ENCODE measurements at places on chromosomes 1 and 21.

DNA sequence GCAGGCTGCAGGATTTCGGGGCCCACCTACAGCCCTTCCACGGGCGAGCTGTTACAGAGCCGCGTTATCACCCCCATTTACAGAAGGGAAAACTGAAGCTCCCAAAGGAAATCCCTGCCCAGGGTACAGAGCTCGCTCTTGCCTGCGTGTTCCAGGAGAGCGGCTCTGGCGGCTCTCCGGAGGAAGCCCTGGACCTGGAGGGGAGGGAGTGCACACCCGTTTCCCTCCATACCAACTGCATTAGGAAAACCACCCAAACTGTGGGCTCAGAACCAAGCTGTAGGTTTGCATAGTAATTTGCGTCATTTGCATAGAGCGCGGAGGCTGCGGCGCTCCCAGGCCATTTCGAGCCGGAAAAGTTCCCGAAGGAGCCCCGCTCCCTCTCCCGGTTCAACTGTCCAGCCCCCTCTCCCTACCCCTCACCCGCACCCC is 24.7 kb upstream of the ADGRB2 start:
- H3K4me3 ChIP-seq, result peak overlapping the region; percentile 69
- H3K4me1 ChIP-seq, result peaks cover 10% of the 10 kb centered on the region
- peak; percentile 80 for DNase-seq
- peak overlapping the region; percentile 94 for H3K27ac ChIP-seq

- no peak for DNase-seq
- H3K27ac ChIP-seq, result no peak overlapping the region
- H3K4me1 ChIP-seq, result no peaks in the 10 kb centered on the region
- H3K27me3 ChIP-seq, result no peaks in the 10 kb centered on the region
Measured at GRCh38 chr1:93322349-93322748, 23.4 kb upstream of the DR1 start.

DNA sequence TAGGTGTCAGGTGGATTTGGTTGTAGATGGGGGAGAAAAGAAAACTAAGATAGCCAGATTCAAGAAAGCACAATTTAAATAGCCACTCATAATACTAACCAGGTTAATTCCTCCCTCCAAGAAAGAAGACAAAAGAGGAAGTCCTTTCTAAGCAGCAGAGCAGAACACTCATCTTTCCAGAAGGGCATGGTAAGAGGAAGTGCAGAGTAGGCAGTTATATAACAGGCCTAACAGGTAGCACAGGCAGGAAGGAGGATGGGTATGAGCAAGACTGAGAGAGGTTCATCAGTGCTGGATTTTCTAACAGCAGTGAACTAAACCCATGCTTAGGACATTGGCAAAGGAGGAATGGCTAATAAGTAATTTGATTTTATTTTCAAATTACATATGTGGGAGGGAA is 517.5 kb downstream of the PLPP3 start:
- no peaks in the 10 kb centered on the region for H3K36me3 ChIP-seq
- no peak overlapping the region for H3K27ac ChIP-seq
- no peak overlapping the region for H3K4me3 ChIP-seq
- no peaks in the 10 kb centered on the region for H3K27me3 ChIP-seq
- DNase-seq, result no peak

DNA sequence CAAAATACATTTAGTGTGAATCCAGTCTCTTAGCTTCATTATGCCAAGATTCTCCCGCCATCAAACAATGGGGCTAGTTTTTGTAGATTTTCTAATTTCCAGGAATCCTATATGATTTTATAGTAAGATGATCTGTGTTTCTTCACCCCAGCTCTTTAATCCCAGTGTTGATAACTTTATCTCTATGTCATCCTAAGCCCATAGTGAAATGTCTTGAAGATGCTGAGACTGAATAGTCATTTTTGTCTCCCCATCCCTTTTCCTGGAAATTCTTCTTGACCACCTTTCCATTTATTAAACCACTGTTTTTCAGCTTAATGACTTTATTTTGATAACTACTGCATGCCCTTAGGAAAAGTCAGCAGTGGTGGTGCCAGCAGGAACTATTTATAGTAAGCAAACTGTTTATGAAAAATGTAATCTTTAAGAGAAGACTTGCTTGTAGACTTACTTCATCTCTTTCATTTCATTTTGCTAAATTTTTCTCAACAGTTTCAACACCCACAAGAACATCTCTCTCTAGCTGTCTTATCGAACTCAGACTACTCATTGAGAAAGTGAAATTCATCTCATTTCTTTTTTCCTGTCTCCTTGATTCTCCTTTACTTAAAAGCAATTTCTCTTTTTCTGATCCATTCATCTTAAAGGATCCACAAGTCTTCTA is 116.6 kb downstream of the NTMT2 start:
- H3K4me1 ChIP-seq, result no peaks in the 10 kb centered on the region
- no peaks in the 10 kb centered on the region for H3K27me3 ChIP-seq
- H3K36me3 ChIP-seq, result no peaks in the 10 kb centered on the region
- no peak overlapping the region for H3K4me3 ChIP-seq

DNA sequence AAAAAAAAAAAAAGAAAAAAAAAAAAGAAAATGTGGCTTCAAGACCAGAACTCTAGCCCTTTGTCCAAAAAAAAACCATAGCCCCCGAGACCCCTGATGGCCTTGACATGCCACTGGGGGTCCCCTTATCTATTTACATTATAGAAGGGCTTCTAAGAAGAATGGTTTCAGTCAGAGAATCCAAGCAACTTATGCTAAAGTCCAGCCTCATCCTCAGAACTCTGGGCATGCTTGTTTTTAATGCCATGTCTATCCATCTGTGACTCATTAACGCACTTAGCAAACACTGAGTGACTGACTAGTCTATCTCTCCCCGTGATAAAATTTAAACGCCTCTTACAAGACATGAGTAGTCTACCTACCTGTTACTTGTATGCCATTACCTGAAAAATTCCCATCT is 29.3 kb downstream of the ERG start:
- DNase-seq, result no peak
- no peaks in the 10 kb centered on the region for H3K4me1 ChIP-seq
- H3K27ac ChIP-seq, result no peak overlapping the region
- H3K27me3 ChIP-seq, result no peaks in the 10 kb centered on the region
